ENCODE measurements at places on chromosomes 2 and 18.

DNA sequence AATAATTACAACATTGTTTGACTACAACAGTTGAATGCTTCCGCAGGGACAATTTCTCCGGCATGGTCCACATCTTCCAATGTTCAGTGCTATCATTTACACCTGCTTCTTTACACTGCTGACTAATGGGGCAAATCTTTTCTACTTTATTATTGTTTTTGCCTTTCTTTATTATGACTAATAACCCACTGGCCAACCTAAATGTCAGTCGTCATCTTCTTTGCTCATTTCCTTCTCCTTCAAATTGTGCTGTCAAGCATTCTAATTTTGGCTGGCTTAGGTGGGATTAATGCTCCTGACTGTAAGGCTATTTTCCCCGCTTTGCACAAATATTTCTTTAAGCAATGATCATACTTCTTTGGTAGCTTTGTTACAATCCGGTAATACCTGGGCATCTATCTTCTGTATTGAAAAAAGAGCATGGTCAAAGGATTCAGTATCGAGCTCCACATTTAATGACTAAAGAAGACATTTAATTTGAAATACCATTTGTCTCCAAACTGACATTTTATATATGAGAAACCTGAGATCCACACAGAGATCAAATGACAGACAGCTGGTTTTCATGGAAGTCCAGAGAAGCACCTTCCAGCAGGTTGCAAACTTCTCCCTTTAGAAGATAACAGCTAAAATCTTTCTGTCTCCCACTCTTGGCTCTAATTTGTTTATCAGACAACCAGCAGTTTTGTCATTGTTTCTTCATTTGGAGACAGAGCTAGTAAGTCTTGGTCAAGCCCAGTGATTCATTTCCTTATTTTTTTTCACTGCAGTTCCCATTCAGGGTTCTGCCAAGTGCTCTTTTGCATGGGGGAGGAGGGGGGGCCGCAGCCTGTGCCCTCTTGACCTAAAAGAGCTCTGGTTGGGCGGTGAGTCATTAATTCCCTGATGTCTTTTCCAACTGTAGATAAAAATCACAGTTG, 132.9 kb downstream of the SOCS6 start:
- DNase-seq: no peak

GRCh38 chr2:18599509-18600254, 10.3 kb upstream of the NT5C1B start:
- DNase-seq: no peak

DNA sequence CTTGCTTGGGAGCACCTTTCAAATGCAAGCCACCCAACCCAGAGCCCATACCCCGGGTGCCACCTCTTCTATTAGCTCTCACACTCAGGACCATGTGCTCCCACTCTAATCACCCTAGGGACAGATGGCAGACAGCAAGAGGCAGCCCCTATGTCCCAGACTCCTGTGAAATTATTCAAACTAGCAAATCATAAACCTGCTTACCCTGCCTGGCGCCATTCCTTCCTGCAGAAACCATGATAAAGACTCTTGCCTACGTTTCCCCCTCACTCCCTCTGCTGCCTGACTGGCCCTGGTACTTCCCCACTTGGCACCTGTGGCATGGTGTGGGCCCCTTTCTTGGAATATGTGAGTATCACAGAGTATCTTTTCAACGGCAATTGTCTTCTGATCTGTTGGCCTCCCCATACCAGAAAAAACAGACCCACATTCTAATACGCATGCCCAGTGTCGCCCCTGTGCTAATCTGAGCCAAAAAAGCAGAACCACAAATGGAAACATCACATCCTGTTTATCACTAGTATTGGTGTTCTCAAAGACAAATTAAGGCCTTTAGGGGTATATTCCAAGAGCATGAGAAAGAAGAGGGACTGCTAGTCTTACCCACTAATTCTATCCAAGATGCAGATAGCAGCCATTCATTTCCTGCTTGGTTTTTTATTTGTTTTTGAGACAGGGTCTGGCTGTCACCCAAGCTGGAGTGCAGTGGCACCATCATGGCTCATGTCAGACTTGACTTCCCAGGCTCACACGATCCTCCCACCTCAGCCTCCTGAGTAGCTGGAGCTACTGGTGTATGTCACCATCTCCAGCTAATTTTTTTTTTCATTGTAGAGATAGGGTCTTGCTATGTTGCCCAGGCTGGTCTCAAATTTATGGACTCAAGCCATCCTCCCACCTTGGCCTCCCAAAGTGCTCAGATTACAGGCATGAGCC, 44.1 kb upstream of the TTC39C start:
- peak; percentile 53 for DNase-seq

DNA sequence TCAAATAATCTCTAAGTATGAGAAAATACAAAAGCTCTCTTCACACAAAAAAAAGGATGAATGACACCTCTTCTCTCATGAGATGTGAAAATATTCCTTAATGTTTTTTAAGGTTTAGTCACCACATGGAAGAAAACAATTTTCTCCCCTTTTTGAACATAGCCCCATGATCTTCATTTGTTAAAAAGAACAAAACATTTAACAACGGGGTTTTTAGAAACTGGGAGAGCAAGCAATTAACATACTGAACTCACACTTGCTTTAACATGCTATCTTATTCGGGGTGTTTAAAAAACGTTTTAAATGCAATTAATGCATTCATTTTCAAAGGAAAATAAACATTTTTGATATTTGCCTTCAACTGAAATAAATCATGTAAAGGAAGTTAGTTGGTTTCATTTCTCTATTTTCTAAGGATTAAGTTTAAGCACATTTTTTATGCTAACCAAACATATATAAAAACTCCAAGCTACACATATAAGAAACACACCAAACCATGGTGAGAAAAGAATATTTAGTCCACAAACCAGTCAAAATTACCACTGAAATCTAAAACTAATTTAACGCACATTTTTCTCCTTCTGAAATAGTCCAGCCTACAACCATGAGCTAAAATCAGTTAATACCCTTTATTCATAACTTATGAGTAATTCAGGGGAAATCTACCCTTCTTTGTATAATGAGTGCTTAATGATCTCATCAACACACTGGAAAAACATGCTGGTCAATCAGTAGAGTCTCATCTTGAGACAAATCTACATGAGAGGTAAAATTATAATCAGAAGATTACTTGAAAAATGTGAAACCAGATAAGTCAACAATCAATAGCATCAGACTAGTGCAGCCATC, 8.2 kb downstream of the FBXO11 start:
- DNase-seq: no peak

GRCh38 chr2:50143822-50144575, 887.9 kb downstream of the NRXN1 start:
- no peak for DNase-seq

- no peak for DNase-seq
Measured at GRCh38 chr18:55699233-55699765, 111.3 kb upstream of the TCF4 start.

- DNase-seq: peak; percentile 53
Measured at GRCh38 chr2:68734688-68735525, at the start of gene ARHGAP25. Gene ARHGAP25 (plus strand): TSS chr2:68734811. CDS start chr2:68735200, 389 bp downstream.
